Hypothalamus (tissue), 51 donors: ENCODE measurements at places on chromosomes 2 and 18.
A peak's percentile ranks its signal among the peaks of the same experiment; 100 is the strongest.

DNA sequence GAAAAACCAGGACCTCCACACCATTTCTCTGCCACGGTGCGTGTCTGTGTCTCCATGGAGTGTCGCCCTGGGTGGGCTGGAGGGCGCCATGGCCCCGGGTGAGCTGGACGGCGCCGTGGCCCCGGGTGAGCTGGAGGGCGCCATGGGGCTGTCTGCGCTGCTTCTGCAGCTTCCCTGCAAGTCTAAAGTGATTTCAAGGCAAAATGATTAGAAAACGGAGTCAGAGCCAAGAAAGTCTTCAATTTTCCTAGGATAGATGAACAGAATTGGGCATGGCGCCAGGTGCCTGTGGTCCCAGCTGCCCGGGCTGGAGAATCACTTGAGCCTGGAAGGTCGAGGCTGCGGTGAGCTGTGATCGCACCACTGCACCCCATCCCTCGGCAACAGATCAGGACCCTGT, 27.7 kb upstream of the NFATC1 start:
- no peak for DNase-seq

DNA sequence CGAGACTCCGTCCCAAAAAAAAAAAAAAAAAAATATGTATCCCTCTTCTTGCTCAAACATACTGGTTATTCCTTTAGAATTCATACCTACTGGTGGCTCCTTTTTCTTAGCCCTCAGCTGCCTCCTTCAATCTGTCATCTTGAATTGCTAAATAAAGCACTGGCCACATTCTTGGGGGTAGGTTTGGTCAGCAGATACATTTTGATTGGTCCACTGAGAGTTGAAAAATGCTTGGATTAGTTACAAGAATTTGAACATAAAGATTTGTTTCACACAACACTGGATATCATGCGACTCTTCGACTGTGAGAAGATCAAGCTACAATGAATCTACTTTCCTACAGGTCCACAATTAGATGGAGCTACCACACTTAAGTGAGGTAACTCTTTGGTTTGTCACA, 906.1 kb upstream of the SLC39A10 start:
- no peak for DNase-seq

- DNase-seq: no peak
Observed at GRCh38 chr2:188282907-188283306, 8.8 kb upstream of the GULP1 start.

DNA sequence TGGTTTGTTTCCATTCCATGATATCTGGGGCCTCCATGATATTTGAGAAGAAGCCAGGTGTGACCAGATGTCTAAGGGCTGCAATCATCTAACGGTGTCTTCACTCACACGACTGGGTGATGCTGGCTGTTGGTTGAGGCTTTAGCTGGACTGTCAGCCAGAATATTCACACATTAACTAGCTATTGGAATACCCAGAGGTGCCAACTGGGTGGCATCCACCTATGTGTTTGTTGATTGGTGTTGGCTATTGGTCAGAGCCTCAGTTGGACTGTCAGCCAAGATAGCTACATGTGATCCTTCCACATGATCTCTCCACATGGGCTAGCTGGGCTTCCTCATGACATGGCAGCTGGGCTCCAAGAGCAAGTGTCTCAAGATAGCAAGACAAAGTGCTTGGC, 117.4 kb downstream of the CDCA7 start:
- no peak for DNase-seq

DNA sequence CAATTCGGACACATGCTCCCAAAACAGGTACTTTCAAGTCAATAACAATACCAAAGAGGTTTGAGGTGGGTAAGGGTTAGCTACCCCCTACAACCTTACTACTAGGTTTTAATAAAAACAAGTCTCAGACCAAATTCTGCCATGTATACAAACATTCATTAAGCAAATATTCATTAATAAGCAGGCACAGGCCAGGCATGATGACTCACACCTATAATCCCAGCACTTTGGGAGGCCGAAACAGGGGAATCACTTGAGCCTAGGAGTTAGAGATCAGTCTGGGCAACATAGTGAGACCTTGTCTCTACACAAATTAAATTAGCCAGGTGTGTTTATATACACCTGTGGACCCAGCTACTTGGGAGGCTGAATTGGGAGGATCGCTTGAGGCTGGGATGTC, 11.7 kb upstream of the ELAC1 start:
- no peak for DNase-seq

DNA sequence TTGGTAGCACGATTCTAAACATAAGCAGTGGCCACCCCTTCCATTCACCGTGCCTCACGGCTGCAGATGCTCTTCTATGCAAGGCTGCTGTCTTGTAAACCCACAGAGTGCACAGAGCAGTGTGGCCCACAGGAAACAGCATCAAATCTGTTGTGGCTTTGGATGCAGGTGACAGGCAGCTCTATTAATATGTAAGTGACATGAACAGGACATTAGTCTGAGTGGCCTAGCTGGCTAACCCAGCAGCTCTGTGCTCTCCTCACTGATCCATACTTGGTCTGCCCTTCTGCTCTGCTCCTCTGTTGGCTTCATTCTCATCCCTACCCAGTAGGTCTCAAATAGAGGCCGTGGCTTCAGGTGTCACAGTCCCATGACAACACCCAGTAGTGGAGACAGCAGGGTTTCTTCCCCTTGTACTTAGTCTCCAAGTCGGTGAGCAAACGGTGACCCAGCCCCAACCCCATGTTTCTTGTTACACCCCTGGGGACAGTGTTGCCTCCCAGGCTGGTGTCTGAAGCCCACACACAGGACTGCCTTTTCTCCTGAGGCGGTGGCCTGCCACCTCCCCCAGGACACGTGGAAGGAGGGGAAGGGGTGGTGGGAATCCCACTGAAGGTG, 5.8 kb downstream of the SH3RF3 start:
- no peak for DNase-seq

GRCh38 chr2:230322561-230323384, 4.2 kb upstream of the SP140L start:
- DNase-seq: no peak

DNA sequence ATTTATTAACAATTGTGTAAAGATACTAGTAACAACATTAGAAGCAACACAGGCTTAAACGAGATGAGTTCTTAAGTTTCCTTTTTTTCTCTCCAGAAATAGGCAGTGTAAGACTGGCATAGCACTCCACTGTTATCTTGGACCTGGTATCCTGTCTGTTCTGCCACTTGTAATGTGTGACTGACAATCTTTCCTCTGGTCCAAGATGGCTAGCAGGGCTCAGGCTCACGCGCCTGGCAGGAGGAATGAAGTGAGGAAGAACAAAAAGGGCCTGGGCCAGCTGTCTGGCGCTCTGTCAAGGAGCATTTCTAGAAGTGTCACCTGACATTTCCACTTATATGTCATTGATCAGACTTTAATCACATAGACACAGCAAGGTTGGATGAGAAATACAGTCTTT, 31.6 kb upstream of the CCDC195 start:
- no peak for DNase-seq

GRCh38 chr2:105744909-105745853, at the start of gene NCK2:
Gene NCK2 (plus strand): TSS chr2:105744912. CDS start chr2:105855064, 110,152 bp downstream.
- DNase-seq: no peak

- DNase-seq: no peak
Observed at GRCh38 chr2:18824915-18825314, 235.5 kb upstream of the NT5C1B start.

DNA sequence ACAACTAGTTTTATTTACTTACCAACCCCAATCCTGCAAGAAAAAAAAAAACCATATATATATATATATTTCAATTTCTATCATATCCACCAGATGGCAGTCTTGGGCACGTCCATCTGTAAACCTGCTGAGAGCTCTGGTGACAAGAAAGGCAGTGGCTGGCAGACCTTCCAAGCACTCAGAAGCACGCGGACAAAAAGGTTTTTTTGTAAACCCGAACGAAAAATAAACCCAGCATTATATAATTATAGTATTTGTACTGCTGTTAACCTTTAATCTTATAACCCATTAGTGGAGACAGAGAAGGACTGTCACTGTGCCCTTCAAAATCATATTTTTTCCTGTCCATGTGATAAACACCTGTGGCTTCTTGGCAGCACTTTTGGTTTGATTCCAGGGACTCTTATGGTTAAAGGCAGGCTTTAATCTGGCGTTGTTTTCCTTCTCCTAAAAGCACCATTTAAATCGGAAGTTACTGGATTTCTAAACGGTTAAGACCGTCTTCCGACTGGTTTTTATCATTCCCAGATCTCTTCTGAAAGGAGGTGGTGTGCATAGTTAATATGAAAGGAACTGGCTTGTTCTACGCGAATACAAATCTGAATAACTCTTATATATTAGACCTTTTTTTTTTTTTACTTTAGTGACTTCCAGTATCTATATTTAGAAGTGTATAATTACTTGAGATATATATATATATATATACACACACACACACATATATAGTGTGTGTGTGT, 31.0 kb upstream of the SLC3A1 start:
- DNase-seq: peak; percentile 38
